ENCODE measurements at places on chromosomes 2 and 18. TPM values are rescaled to one million over a fixed set of nuclear protein-coding genes. Genes with fewer than 3 reads are reported as not detected.

MC2R gene
- 0.15 TPM for total RNA-seq

HRH4 gene
- not detected for total RNA-seq

PDIA6 gene
- 178 TPM for total RNA-seq

AFTPH gene
- 40.0 TPM for total RNA-seq

PDCD1 gene
- total RNA-seq, result 3.6 TPM

PLB1 gene
- 0.21 TPM for total RNA-seq

CPLX4 gene
- not detected for total RNA-seq

SULT1C2 gene
- total RNA-seq, result 0.05 TPM

GAL3ST2 gene
- total RNA-seq, result 0.48 TPM

TAF1B gene
- 10.6 TPM for total RNA-seq

GEN1 gene
- total RNA-seq, result 39.4 TPM

RAPGEF4 gene
- 0.18 TPM for total RNA-seq

RTP5 gene
- total RNA-seq, result not detected

RNF125 gene
- total RNA-seq, result 3.9 TPM

NDC80 gene
- 38.8 TPM for total RNA-seq

RAMP1 gene
- total RNA-seq, result not detected

DSG1 gene
- total RNA-seq, result 3.9 TPM

THSD7B gene
- total RNA-seq, result 0.51 TPM

RIOK3 gene
- total RNA-seq, result 44.1 TPM

KIF5C gene
- 0.37 TPM for total RNA-seq

GPR55 gene
- 30.1 TPM for total RNA-seq

GNLY gene
- not detected for total RNA-seq

NDUFB3 gene
- total RNA-seq, result 146 TPM

ARHGEF4 gene
- 0.21 TPM for total RNA-seq

FBXO15 gene
- total RNA-seq, result 0.29 TPM

FZD7 gene
- 2.4 TPM for total RNA-seq

SRD5A2 gene
- not detected for total RNA-seq

NPHP1 gene
- total RNA-seq, result 0.23 TPM

CENPA gene
- 33.7 TPM for total RNA-seq

SCN9A gene
- total RNA-seq, result 0.08 TPM

C2orf81 gene
- 9.8 TPM for total RNA-seq

ERBB4 gene
- total RNA-seq, result 0.03 TPM

ST8SIA5 gene
- total RNA-seq, result 0.16 TPM

RUFY4 gene
- total RNA-seq, result 2.7 TPM

HOXD1 gene
- total RNA-seq, result not detected

AQP12B gene
- total RNA-seq, result not detected

SH3YL1 gene
- total RNA-seq, result 18.7 TPM

TUBB8B gene
- total RNA-seq, result not detected

GPR75 gene
- 2.5 TPM for total RNA-seq

ZNF396 gene
- 0.45 TPM for total RNA-seq

CRYBA2 gene
- not detected for total RNA-seq

SKOR2 gene
- total RNA-seq, result not detected

ERMN gene
- 1.2 TPM for total RNA-seq

ARHGAP28 gene
- not detected for total RNA-seq

All from GM12878 (cell line).